Activated CD8-positive, alpha-beta T cell treated with anti-CD3 and anti-CD28 coated beads for 36 hours (primary cell): ENCODE measurements at places on chromosomes 11 and 22. TPM values are rescaled to one million over a fixed set of nuclear protein-coding genes. Genes with fewer than 3 reads are reported as not detected.

- peaks cover 3% of the 10 kb centered on the region for H3K36me3 ChIP-seq
- no peak overlapping the region for H3K4me3 ChIP-seq
- DNase-seq: peak; percentile 30
Observed at GRCh38 chr11:67345247-67345919, 8.0 kb downstream of the POLD4 start.

KCNJ1 gene
- not detected for total RNA-seq

GRCh38 chr22:46813816-46814597, 51.6 kb downstream of the TBC1D22A start:
- no peak for DNase-seq
- no peaks in the 10 kb centered on the region for H3K27me3 ChIP-seq
- peaks cover 32% of the 10 kb centered on the region for H3K4me1 ChIP-seq
- no peak overlapping the region for H3K27ac ChIP-seq
- H3K4me3 ChIP-seq: no peak overlapping the region
- peaks cover 45% of the 10 kb centered on the region for H3K36me3 ChIP-seq

- DNase-seq: no peak
- H3K36me3 ChIP-seq: peaks cover 13% of the 10 kb centered on the region
- H3K27ac ChIP-seq: no peak overlapping the region
- no peak overlapping the region for H3K4me3 ChIP-seq
- H3K27me3 ChIP-seq: no peaks in the 10 kb centered on the region
Observed at GRCh38 chr11:44179173-44179572, 83.7 kb downstream of the EXT2 start.

- H3K4me1 ChIP-seq: peaks cover 5% of the 10 kb centered on the region
- H3K4me3 ChIP-seq: no peak overlapping the region
- H3K27ac ChIP-seq: no peak overlapping the region
- H3K36me3 ChIP-seq: no peaks in the 10 kb centered on the region
Observed at GRCh38 chr11:2870460-2870859, 15.1 kb downstream of the CDKN1C start.
